ENCODE measurements at places on chromosomes 3 and 15. TPM values are rescaled to one million over a fixed set of nuclear protein-coding genes. Genes with fewer than 3 reads are reported as not detected.
A peak's percentile ranks its signal among the peaks of the same experiment; 100 is the strongest.

DNA sequence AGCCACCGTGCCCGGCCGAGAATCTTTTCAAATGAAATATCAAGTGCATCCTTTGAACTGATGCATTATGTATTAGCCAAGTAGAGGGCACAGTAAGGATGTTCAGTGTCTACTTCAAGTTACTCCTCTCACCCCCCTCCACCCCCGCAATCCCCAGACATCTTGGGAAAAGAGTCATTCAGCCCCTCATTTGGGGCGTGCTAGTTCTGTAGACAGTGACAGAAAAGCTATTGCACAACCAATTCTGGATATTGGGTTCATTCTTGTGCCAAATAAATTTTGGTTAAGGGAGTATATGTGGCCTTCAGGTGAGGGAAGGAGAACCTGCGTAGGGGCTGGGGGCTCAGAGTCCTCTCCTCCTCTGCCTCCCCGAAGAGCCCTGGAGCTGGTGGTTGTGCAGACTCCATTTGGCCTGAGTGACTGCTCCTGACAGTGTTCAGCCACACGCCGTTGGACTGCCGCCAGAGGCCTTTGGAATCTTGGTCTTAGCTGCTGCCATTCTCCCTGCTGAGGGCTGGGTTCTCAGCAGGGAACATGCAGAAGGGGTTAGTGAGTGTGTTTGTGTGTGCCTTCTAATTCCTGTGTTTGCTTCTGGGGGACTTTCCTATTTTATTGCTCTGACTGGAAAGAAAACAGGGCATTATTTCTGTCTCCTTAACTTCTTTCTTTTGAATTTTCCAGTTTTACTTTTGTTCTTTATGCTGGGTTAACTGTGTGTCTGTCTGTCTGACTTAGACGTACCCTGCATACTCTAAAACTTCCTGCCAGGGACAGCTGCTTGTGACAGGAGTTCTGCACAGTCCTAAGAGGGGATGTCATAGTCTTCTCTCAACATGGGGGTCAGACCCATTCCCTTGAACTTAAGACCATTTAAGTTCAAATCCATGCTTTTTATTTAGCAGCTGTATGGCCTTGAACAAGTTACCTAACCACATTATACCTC, 21.0 kb downstream of the RARB start:
- H3K4me3 ChIP-seq: no peak overlapping the region
- peaks cover 24% of the 10 kb centered on the region for H3K4me1 ChIP-seq
- H3K27ac ChIP-seq: peak overlapping the region; percentile 92
- no peaks in the 10 kb centered on the region for H3K27me3 ChIP-seq
- H3K36me3 ChIP-seq: no peaks in the 10 kb centered on the region
- peak; percentile 92 for DNase-seq

NEIL1 gene
- total RNA-seq: 35.7 TPM

- peak overlapping the region; percentile 86 for H3K27ac ChIP-seq
- H3K4me1 ChIP-seq: peaks cover 74% of the 10 kb centered on the region
- DNase-seq: peak; percentile 85
- no peak overlapping the region for H3K4me3 ChIP-seq
- H3K27me3 ChIP-seq: no peaks in the 10 kb centered on the region
- no peaks in the 10 kb centered on the region for H3K36me3 ChIP-seq
Observed at GRCh38 chr3:61807865-61808276, 246.5 kb downstream of the PTPRG start.

- H3K36me3 ChIP-seq: peaks cover 49% of the 10 kb centered on the region
- H3K4me1 ChIP-seq: no peaks in the 10 kb centered on the region
- DNase-seq: peak; percentile 57
- H3K27ac ChIP-seq: no peak overlapping the region
Observed at GRCh38 chr3:53730576-53730975, 115.6 kb downstream of the CHDH start.

LRRN1 gene
- 0.85 TPM for total RNA-seq

PPP1R14D gene
- total RNA-seq: not detected

DAZL gene
- not detected for total RNA-seq

CELSR3 gene
- 5.9 TPM for total RNA-seq
